ENCODE measurements at places on chromosomes 1 and 21. TPM values are rescaled to one million over a fixed set of nuclear protein-coding genes. Genes with fewer than 3 reads are reported as not detected.
A peak's percentile ranks its signal among the peaks of the same experiment; 100 is the strongest.

DNA sequence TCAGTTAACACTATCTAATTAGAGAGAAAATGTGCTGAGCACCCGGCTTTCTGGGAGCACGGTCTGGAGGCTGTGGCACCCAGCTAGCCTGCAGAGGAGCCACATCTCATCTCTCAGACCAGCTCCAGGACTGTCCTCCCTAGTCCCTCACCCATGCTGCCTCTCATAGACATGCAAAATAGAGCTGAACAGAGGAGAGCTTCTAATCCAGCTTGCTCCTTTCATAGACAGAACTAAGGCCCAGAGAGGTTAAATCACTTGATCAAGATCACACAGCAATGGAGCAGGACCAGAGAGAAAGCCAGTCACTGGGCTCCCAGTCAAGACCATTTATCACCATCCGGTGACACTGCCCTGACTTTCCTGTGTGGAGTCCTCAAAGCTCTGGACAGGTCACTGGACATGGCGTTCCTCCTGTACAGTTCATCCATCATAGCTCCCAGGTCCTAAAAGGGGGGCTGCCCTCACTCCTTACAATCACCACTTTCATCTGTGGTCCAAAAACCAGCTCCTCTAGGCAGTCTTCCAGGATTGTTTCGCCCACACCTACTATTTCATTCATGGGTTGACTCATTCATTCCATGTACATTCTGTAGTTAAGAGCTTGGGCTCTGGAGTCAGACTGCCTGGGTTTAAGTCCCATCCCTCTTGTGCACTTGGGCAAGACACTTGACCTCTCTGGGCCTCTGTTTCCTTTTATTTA, 8.8 kb upstream of the CAMK2N1 start:
- peak; percentile 94 for DNase-seq

- DNase-seq, result peak; percentile 76
These were observed 38.8 kb downstream of the ERG start for GRCh38 chr21:38459490-38459889.

GRCh38 chr21:41435706-41436105, 9.7 kb downstream of the MX1 start:
- DNase-seq, result no peak

DNA sequence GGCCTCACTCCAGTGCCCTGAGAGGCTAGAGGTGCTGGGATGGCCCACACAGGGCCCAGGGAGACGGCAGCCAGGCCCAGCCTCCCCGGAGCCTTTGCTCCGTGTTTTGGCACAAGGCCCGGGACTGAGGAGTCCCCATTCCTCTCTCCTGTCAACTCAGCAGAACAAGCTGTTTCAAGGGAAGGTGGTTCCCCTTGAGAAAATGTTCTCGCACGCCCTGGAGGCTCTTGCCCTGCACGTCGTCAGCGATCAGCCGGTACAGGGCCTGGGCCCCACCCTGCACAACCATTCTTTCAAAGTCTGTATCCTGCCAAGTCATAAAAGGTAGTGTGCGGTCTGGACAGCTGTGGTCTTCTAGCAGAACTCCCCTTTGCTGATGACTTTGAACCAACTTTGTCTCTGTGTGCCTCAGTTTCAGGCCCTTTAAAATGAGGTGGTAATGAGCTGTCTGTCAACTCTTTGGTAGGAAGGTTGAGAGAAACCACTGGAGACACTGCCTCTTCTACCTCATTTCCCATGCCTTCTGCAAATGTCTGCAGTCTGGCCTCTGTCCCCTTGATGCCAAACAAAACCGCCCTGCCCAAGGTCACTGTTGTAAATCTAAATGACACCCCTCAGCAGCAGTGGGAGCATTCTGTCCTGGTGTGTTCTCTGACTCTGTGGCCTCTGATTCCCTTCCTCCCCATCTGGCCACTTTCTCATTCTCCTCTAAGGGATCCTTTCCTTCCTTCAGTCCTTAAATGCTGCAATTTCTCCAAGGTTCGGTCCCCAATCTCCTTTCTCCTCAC, 138.6 kb upstream of the JUN start:
- peak; percentile 88 for DNase-seq

- no peak for DNase-seq
These were observed 9.8 kb upstream of the EGLN1 start for GRCh38 chr1:231431665-231432415.

DNA sequence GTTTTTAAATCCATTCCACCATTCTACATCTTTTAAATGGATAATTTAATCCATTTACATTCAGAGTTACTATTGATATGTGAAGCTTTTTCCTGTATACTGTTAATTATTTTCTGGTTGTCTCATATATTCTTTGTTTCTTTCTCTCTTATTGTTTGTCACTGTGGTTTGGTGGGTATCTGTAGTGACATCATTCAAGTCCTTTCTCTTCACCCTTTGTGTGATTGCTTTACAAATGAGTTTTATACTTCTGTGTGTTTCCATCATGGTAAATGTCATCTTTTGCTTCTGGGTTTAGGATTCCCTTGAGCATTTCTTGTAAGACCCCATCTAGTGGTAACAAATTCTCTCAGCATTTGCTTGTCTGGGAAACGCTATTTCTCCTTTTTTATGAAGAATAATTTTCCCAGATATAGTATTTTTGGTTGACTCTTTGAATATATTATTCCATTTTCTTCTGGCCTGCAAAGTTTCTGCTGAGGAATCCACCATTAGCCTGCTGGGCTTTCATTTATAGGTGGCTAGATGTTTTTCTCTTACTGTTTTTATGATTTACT, 10.2 kb downstream of the LY9 start:
- no peak for DNase-seq

- no peak for DNase-seq
These were observed 15.0 kb upstream of the IKBKE start for GRCh38 chr1:206455289-206455665.

GRCh38 chr1:115454837-115455511, 116.9 kb upstream of the NGF start:
- DNase-seq, result no peak

- DNase-seq, result peak; percentile 60
These were observed 284.6 kb downstream of the PTBP2 start for GRCh38 chr1:97006044-97006661.

DNA sequence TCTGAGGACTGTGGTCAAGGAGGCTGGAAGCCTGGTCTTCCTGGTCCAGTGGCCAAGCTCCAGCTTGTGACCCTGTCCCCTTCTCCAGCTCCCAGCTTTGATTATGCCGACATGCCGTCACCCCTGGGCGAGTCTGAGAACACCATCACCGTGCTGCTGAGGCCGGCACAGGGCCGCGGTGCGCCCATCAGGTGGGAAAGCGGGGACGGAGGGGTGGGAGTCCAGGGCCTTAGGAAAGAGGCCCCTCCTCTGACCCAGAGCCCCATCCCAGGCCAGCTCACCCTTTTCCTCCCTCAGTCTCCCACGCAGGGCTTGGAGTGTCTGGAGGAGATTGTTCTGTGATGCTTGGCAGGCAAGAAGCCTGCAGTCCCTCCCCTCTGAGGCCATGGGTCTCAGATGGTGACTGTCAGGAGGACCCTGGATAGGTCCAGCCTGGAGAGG, 43.6 kb downstream of the PTPRU start:
- DNase-seq, result no peak

GRCh38 chr1:221612047-221612777, 129.7 kb downstream of the DUSP10 start:
- peak; percentile 79 for DNase-seq

DNA sequence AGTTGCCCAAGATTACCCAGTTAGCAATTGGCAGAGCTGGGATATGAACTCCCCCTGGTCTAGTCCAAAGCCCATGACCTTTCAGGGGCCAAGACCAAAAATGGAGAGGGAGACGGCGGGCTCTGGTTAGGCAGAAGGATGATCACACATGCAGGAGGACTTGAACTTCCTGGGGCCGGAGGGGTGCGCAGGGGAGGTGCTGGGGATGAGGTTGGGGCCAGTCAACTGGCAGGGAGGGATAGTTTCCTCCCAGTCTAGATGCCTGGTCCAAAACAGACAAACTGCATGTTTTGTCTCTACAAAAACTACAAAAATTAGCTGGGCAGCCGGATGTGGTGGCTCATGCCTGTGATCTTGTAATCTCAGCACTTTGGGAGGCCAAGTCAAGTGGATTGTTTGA, 78.1 kb downstream of the NKAIN1 start:
- no peak for DNase-seq

- peak; percentile 7 for DNase-seq
These were observed 54.2 kb downstream of the FCRL5 start for GRCh38 chr1:157497987-157498735.

- no peak for DNase-seq
These were observed 93.1 kb downstream of the MACF1 start for GRCh38 chr1:39297551-39297950.

Gene PLA2G2D
- not detected for polyA plus RNA-seq

Gene MRPS15
- polyA plus RNA-seq, result 95.3 TPM
